Natural killer cell treated with Interleukin-12 subunit alpha and Interleukin-12 subunit beta and Interleukin-15 and Interleukin-18, amount 100 ng/mL, for 72 hours (primary cell): ENCODE measurements at places on chromosomes 11 and 22. TPM values are rescaled to one million over a fixed set of nuclear protein-coding genes. Genes with fewer than 3 reads are reported as not detected.

GRCh38 chr11:111452817-111453552 lies 59.2 kb downstream of the BTG4 start:
- H3K4me3 ChIP-seq, result no peak overlapping the region
- peaks cover 4% of the 10 kb centered on the region for H3K27me3 ChIP-seq
- H3K4me1 ChIP-seq, result no peaks in the 10 kb centered on the region
- no peak overlapping the region for H3K27ac ChIP-seq

GRCh38 chr22:48838846-48839730 lies 988.6 kb downstream of the BRD1 start:
- no peak overlapping the region for H3K27ac ChIP-seq
- H3K36me3 ChIP-seq, result no peaks in the 10 kb centered on the region
- DNase-seq, result no peak
- no peak overlapping the region for H3K4me3 ChIP-seq
- H3K27me3 ChIP-seq, result peaks cover 2% of the 10 kb centered on the region
- no peaks in the 10 kb centered on the region for H3K4me1 ChIP-seq

DNA sequence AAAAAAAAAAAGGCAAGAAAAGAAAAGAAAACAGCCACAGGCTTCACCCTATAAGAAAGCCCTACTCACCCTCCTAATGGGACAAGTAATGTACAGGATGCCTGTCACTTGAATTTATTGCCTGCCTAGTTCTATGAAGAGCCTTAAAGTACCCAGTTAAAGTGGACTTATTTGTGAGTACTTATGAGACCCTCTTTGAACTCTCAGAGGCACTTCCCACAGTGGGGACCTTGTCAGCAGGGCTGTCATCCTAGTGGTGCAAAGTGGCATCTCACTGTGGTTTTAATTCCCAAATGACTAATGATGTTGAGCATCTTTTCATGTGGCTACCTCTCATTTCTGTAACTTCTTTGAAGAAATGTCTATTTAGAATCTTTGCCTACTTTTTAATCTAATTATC lies 41.8 kb upstream of the BARX2 start:
- H3K4me1 ChIP-seq, result no peaks in the 10 kb centered on the region
- no peak overlapping the region for H3K4me3 ChIP-seq
- H3K27ac ChIP-seq, result no peak overlapping the region
- H3K27me3 ChIP-seq, result no peaks in the 10 kb centered on the region

- no peaks in the 10 kb centered on the region for H3K36me3 ChIP-seq
- no peaks in the 10 kb centered on the region for H3K4me1 ChIP-seq
- H3K27me3 ChIP-seq, result peaks cover 4% of the 10 kb centered on the region
- peak; percentile 49 for DNase-seq
- H3K4me3 ChIP-seq, result no peak overlapping the region
Observed at GRCh38 chr11:69878144-69878883, 59.1 kb upstream of the FGF3 start.

DNA sequence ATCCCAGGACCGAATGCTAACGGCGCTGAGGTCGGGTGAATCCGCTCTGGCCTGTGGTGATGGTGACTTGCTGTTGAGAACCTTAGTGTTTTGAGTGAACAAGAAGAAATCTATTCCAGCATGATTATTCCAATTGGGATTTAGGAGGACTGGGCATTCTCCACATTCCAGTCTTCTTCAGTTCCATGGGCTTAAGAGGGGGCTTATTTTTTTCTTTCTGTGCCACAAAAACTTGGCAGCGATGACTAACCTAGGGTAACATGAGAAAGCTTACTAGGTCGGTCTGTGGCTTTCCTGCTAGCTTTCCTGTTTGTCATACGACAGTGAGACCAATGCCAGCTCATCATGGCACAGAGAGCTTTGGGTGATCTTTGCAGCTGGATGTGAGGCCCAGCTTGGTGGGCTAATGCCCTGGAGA lies 62.9 kb upstream of the ATXN10 start:
- H3K27me3 ChIP-seq, result no peaks in the 10 kb centered on the region
- peak overlapping the region; percentile 67 for H3K4me3 ChIP-seq
- H3K36me3 ChIP-seq, result no peaks in the 10 kb centered on the region
- no peak for DNase-seq
- peak overlapping the region; percentile 65 for H3K27ac ChIP-seq
- peaks cover 24% of the 10 kb centered on the region for H3K4me1 ChIP-seq

GRCh38 chr22:28874811-28875320 lies 8.5 kb upstream of the ZNRF3 start:
- H3K4me1 ChIP-seq, result no peaks in the 10 kb centered on the region
- H3K27me3 ChIP-seq, result no peaks in the 10 kb centered on the region
- DNase-seq, result no peak
- no peak overlapping the region for H3K27ac ChIP-seq
- H3K4me3 ChIP-seq, result no peak overlapping the region
- no peaks in the 10 kb centered on the region for H3K36me3 ChIP-seq

DNA sequence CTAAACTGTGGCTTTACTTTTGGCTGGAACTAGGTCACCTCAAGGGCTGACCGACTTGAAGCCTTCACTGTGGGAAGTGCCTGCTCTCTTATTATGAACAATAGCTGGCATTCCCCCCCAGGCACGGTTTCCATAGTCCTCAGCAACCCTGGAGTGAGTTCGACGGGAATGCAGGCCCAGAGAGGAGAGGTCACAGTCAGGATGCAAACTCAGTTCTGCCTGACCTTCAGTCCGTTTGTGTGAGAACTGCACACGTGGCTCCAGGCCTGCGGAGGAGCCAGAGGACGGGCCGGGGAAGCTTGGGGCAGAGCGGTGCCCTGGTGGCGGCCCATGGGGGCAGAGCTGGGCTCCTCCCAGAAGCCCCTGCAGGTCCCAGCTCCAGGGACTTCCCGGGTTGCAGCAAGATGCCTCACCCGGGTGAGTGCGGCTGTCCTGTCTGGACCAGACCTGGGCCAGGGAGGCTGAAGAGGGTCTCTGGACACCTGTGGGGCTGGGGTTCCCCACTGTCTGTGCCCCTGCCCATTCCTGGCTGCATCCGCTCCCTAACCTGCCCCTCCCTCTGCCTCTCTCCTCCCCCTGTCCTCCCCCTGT lies 17.2 kb downstream of the SLC25A18 start:
- no peak for DNase-seq
- H3K27ac ChIP-seq, result no peak overlapping the region
- no peak overlapping the region for H3K4me3 ChIP-seq

GRCh38 chr11:112017538-112017937 lies 7.7 kb upstream of the DLAT start:
- H3K4me3 ChIP-seq, result no peak overlapping the region
- H3K27ac ChIP-seq, result no peak overlapping the region
- H3K4me1 ChIP-seq, result no peaks in the 10 kb centered on the region
- no peaks in the 10 kb centered on the region for H3K27me3 ChIP-seq
- H3K36me3 ChIP-seq, result no peaks in the 10 kb centered on the region
- no peak for DNase-seq

- H3K27me3 ChIP-seq, result no peaks in the 10 kb centered on the region
- DNase-seq, result no peak
- no peak overlapping the region for H3K27ac ChIP-seq
- no peaks in the 10 kb centered on the region for H3K4me1 ChIP-seq
Observed at GRCh38 chr11:134453441-134453840, 41.4 kb upstream of the B3GAT1 start.

IL17REL gene
- not detected for total RNA-seq

- H3K4me1 ChIP-seq, result peaks cover 27% of the 10 kb centered on the region
- DNase-seq, result no peak
- H3K36me3 ChIP-seq, result no peaks in the 10 kb centered on the region
- no peak overlapping the region for H3K4me3 ChIP-seq
Observed at GRCh38 chr11:3849297-3849874, 6.1 kb upstream of the STIM1 start.

DNA sequence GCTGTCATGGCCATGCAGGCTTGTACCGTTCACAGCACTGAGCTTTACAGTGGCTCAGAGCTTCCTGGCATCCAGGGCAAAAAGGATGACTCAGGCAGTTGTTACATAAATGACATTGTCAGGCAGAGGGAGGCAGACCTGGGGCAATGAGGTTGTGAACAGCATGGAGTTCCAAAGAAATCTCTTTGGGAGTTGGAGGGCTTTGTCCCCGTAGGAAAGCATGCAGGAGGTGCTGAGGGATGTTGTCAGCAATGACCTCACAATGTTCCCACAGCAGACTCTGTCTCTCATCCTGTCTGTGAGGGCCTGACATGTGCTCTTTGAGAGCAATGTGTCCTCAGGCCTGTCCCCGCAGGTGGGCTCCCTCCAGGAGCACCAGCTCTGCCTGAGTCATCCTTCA lies 25.9 kb upstream of the PDE2A start:
- H3K27me3 ChIP-seq, result no peaks in the 10 kb centered on the region
- H3K4me1 ChIP-seq, result peaks cover 7% of the 10 kb centered on the region
- no peak for DNase-seq

INTS4 gene
- 85.1 TPM for total RNA-seq

- peak overlapping the region; percentile 89 for H3K27ac ChIP-seq
- no peaks in the 10 kb centered on the region for H3K27me3 ChIP-seq
- peak overlapping the region; percentile 84 for H3K4me3 ChIP-seq
Observed at GRCh38 chr11:65651339-65651588, 11.5 kb downstream of the RELA start.

DNA sequence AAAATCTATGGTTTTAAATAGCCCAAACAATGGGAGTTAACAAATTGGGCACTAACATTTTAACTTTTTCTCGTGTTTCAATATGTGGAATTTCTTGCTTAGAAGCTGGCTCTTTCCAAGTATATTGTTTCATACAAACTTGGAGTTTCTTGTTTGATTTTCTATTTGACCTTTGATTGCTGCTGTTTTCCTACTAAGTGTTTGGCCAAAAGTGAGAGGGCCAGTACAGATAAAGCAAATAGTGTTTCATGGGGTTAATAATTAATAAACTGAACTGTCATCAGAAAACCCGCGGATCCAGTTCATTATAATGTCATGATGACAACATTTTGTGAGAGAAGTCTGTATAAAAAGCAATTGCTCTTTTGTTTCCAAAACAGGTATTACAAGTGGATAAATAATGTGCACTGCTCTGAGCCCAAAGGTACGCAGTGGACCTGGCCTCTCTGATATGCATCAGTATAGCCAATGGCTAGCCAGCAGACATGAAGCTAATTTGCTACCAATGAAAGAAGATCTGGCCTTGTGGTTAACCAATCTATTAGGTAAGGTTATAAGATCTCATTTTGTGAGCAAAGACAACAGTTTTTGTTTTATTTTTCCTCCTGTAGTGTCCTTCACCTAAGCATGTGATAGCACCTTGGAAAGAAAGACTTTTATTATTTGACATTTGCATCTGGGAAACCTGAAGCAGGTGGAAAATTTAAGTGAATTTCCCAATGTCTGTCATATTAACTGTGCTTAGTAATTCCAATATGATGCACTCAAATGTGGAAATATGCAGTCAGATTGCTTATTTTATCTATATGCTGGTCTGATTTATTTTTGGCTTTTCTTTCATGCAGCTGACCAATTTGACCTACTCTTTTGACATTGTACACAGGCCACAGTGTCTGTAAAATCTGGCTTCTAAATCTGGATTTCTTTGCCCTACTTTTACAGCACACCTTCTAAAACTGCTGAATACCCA lies 8.3 kb downstream of the GAS2 start:
- no peaks in the 10 kb centered on the region for H3K36me3 ChIP-seq
- DNase-seq, result no peak
- H3K27ac ChIP-seq, result no peak overlapping the region
- H3K4me3 ChIP-seq, result no peak overlapping the region
- peaks cover 18% of the 10 kb centered on the region for H3K27me3 ChIP-seq
- H3K4me1 ChIP-seq, result no peaks in the 10 kb centered on the region

DNA sequence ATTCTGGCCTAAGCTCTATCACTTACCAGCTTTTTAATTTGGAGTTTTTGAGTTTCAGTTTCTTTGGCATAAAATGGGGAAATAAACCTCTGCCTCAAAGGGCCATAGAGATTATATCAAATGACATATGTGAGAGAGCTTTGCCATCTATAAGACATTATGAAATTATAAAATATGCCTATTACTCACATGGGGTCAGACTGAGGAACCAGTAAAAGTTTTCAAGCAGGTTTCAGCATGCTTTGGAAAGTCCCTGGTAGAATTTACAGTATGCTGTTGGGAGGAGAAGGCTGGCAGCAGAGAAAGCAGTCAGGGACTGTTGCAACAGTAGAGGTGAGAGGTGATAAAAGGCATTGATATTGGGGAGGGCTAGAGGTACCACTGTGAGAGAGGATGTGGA lies 13.6 kb upstream of the MTNR1B start:
- peaks cover under 1% of the 10 kb centered on the region for H3K36me3 ChIP-seq
- DNase-seq, result no peak
- no peak overlapping the region for H3K27ac ChIP-seq

FGF19 gene
- total RNA-seq, result not detected

DNA sequence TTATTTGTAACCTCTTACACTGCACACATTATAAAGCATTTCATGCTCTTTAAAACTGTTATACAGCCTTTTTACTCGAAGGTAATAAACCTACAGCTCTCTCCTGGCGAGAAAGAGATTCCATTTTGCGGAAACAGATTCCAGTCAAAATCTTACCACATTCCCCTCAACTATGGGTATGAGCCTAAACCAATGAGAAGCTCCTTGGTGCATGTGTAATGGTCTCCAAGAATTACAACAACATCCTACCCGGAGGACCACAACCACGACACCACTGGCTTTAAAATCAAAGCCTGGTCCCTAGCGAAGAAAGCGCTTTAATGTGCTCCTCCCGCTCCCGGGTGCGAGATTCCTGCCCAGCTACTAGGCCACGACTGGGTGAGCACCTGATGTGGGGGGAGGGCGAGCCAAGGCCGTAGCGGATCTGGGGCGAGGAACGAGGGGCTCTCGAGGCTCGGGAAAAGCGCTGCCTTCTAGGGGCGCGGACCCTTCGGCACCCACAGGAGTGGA lies 821 bp downstream of the CELF1 start:
- peaks cover 54% of the 10 kb centered on the region for H3K4me1 ChIP-seq
- H3K4me3 ChIP-seq, result peak overlapping the region; percentile 99
- no peak for DNase-seq
- peaks cover 6% of the 10 kb centered on the region for H3K36me3 ChIP-seq
- H3K27ac ChIP-seq, result peak overlapping the region; percentile 98

NLRP14 gene
- not detected for total RNA-seq

GRCh38 chr11:64720167-64720566 lies 2.8 kb downstream of the NRXN2 start:
- H3K27ac ChIP-seq, result no peak overlapping the region
- H3K4me1 ChIP-seq, result peaks cover 2% of the 10 kb centered on the region
- H3K27me3 ChIP-seq, result peaks cover 28% of the 10 kb centered on the region
- no peak for DNase-seq
- no peaks in the 10 kb centered on the region for H3K36me3 ChIP-seq
- no peak overlapping the region for H3K4me3 ChIP-seq

DNA sequence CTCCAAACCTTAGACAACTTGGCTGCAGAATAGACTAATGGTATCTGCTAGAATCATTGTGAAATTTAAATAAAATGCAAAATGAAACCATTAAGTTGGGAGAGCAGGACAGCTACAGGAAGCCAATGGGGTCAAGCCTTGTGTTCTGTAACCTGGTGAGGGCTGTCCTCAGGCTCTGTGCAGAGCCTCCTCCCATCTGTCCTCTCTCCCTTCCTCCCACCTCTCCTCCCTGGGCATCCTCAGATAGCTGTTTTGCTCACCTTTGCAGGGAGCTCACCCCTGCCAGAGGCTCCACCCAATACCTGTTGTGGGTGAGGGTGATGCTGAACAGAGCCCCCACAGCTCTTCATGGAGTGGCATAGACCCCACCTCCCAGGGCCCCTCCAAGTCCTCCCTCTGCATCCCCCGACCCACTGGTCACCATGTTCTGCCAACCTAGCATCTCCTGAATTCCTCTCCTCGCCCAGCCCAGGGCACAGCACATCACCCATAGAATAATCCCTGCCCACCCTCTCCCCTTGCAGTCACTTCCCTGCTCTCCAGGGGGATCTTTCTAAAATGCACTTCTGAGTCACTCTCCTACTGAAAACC lies 100.3 kb downstream of the PDE2A start:
- H3K36me3 ChIP-seq, result no peaks in the 10 kb centered on the region
- peak overlapping the region; percentile 22 for H3K4me3 ChIP-seq
- no peaks in the 10 kb centered on the region for H3K27me3 ChIP-seq
- peaks cover 35% of the 10 kb centered on the region for H3K4me1 ChIP-seq
- peak; percentile 41 for DNase-seq
